ENCODE measurements at places on chromosomes 7 and 10. TPM values are rescaled to one million over a fixed set of nuclear protein-coding genes. Genes with fewer than 3 reads are reported as not detected.

SPDYE9 gene
- total RNA-seq, result not detected

DNA sequence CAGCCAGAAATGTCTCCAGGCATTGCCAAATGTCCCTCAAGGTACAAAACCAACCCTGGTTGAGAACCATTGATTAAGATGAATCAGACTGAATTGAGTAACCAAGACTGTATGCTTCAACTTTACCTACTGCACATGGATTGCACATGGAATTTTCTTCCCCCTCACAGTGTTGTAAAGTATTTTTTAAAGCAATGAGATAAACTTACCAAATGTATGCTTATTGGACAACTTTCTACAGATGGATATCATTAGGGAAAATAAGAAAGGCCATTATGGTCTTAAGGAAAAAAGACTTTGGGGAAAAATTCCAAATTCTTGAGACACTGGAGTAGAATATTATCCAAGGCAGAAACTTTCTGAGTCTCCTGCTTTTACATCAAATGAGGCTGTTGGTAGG, 20.9 kb upstream of the MTPN start:
- no peak for DNase-seq
- H3K4me1 ChIP-seq, result no peaks in the 10 kb centered on the region
- H3K4me3 ChIP-seq, result no peak overlapping the region
- H3K27me3 ChIP-seq, result no peaks in the 10 kb centered on the region
- no peaks in the 10 kb centered on the region for H3K36me3 ChIP-seq

PNLIPRP3 gene
- total RNA-seq, result not detected

DNA sequence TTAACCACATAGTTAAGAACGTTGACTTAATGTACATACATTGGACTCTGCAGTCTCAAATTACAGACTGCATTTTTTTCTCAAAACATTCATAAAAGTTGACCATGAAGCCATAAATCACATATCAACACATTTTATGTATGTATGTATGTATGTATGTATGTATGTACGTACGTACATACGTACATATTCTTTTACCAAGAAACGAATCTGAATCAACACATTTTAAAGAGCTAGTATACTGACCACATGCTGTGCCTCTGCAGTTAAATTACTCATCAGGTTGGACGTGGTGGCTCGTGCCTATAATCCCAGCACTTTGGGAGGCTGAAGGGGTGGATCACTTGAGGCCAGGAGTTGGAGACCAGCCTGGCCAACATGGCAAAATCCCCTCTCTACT, 105.8 kb downstream of the GPR158 start:
- no peak for DNase-seq
- H3K4me1 ChIP-seq, result no peaks in the 10 kb centered on the region
- no peak overlapping the region for H3K27ac ChIP-seq

- H3K27ac ChIP-seq, result no peak overlapping the region
- no peak overlapping the region for H3K4me3 ChIP-seq
- no peaks in the 10 kb centered on the region for H3K4me1 ChIP-seq
- H3K27me3 ChIP-seq, result no peaks in the 10 kb centered on the region
- H3K36me3 ChIP-seq, result no peaks in the 10 kb centered on the region
Observed at GRCh38 chr10:61478621-61479312, 25.6 kb upstream of the TMEM26 start.

OR9A2 gene
- total RNA-seq, result not detected

ADRB1 gene
- total RNA-seq, result 0.19 TPM

GRCh38 chr7:150842018-150842417, 10.3 kb upstream of the AOC1 start:
- no peak for DNase-seq
- H3K27me3 ChIP-seq, result no peaks in the 10 kb centered on the region

TMEM213 gene
- total RNA-seq, result not detected

DNA sequence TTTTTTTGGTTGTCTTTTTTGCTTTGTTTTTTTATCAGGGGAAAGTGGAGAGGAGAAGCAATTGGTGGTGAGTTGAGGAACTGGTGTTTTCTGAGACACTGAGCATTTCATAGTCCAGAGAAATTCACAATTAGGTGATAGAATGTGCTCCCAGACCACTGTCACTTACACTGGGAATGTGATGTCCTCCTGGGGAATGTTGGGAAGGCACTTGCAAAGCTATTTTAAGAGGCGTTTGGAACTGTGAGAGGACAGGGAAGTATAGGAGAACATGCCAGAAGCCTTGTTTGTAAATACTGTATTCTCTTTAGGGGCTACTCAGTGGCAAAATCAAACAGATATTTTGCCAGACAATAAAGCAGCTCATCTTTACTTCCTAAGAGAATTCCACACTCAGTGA, 16.0 kb downstream of the CHRM2 start:
- no peaks in the 10 kb centered on the region for H3K4me1 ChIP-seq
- no peaks in the 10 kb centered on the region for H3K27me3 ChIP-seq
- DNase-seq, result no peak
- no peak overlapping the region for H3K27ac ChIP-seq

HHEX gene
- 22.7 TPM for total RNA-seq

DNA sequence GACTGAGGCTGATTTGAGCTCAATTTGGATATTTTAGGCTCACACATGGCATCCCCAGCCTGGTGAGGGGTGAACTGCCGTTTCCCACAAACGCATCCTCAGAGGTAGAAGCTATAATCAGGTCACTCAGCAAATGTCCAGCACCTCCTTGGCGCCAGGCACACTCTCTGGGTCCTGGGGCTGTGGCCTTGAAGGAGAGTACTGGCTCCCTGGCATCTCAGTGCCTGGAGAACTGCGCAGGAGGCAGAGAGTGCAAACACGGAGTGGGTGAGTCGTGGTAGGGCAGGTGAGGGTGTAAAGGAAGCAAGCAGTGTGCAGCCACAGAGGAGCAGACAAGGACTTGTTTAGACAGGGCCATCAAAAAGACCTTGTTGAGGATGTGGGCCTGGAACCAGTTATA, 224.0 kb upstream of the ZNF32 start:
- H3K36me3 ChIP-seq, result no peaks in the 10 kb centered on the region
- H3K27ac ChIP-seq, result no peak overlapping the region
- no peaks in the 10 kb centered on the region for H3K4me1 ChIP-seq
- no peak for DNase-seq
- H3K27me3 ChIP-seq, result no peaks in the 10 kb centered on the region

DNA sequence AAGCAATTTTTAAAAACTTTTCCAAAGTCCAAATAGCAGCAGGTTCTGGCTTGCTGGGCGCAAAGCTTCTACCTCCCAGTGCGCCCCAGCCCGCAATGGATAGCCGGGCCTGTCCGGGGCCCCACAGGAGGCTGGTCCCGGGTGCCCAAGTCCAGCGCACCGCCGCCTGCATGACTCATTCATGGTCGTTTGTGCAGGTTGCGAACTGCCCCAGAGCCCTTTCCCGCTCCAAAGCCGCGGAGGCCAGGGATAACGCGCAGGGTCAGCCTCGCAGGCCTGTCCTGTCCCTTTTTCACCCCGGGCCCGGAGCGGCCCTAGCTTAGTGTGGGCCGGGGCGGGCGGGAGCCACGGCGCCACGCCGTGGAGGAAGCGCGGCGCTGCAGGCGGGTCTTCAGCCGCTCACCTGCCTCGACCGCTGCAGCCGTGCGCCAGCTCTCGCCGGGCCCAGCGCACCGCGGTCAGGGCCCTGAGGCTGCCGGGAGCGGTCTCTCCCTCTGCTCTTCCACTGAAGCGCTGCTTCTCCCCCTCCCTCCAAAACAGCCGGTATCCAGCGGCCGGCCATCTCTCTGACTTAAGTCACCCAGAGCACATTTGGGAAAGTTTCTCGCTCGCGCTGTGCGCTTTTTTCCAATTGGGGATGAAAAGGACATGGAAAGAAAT, 1.7 kb upstream of the EGR2 start:
- H3K27ac ChIP-seq, result no peak overlapping the region
- H3K27me3 ChIP-seq, result no peaks in the 10 kb centered on the region
- H3K4me1 ChIP-seq, result no peaks in the 10 kb centered on the region
- no peaks in the 10 kb centered on the region for H3K36me3 ChIP-seq
- DNase-seq, result peak; percentile 91

GRCh38 chr7:537911-538634, 18.4 kb upstream of the PDGFA start:
- H3K4me1 ChIP-seq, result no peaks in the 10 kb centered on the region
- no peak overlapping the region for H3K4me3 ChIP-seq
- no peak overlapping the region for H3K27ac ChIP-seq

AKR1E2 gene
- 11.0 TPM for total RNA-seq

DNA sequence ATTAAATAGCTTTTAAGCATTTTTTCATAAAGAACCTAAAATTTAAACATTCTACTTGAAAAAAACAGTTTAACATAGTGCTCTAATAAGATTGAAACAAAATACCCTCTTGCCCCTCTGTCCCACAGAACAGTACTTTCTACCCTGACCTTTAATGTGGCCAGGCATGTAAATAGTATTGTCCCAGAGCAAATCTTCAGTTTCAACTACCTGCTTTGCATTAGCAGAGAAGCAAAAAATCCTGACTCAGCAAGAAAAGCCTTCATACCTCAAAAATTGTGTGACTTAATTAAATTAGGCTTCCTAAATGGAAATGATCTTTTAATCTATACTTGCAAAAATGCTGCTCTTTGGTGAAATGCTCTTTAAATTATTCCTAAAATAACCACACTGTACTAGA, 237.4 kb upstream of the AOAH start:
- DNase-seq, result no peak
- no peaks in the 10 kb centered on the region for H3K4me1 ChIP-seq
- H3K27ac ChIP-seq, result no peak overlapping the region
- H3K27me3 ChIP-seq, result no peaks in the 10 kb centered on the region
- H3K36me3 ChIP-seq, result no peaks in the 10 kb centered on the region
- no peak overlapping the region for H3K4me3 ChIP-seq

AGK gene
- 29.3 TPM for total RNA-seq

ABCB1 gene
- 10.6 TPM for total RNA-seq

IQUB gene
- 0.81 TPM for total RNA-seq

DNA sequence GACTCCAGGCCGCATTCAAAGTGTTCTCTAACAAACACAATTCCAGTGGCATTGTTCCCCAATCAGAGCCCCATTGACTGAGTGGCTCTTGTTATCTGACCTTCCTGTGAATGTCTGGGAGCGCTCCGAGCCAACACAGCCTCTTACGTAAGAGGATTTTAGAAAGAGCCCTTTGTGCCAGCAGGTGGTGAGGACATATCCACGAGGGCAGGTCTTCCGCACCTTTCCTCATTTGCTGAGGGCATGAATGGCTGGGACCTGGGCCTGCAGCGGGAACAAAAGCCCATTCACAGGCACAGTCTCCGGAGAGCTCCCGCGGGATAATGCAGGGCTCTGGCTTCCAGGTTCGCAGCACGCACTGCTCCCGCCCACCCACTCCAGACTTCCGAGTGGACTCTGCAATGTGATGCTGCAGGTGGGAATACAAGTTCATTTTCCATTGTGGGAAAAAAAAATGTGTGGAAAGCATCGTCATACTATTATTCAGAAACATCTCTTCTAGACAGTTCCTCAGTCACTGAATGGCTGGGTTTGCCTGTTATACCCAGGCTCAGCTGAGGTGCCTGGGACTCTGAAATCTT, 295.0 kb upstream of the IGFBP3 start:
- no peak overlapping the region for H3K4me3 ChIP-seq
- no peaks in the 10 kb centered on the region for H3K36me3 ChIP-seq
- no peak overlapping the region for H3K27ac ChIP-seq
- H3K27me3 ChIP-seq, result no peaks in the 10 kb centered on the region
- no peak for DNase-seq
- no peaks in the 10 kb centered on the region for H3K4me1 ChIP-seq

- no peak overlapping the region for H3K27ac ChIP-seq
- no peaks in the 10 kb centered on the region for H3K27me3 ChIP-seq
- no peak for DNase-seq
- H3K4me1 ChIP-seq, result no peaks in the 10 kb centered on the region
- H3K36me3 ChIP-seq, result no peaks in the 10 kb centered on the region
Observed at GRCh38 chr10:88026031-88026430, 162.6 kb downstream of the PTEN start.

- no peaks in the 10 kb centered on the region for H3K36me3 ChIP-seq
- no peaks in the 10 kb centered on the region for H3K4me1 ChIP-seq
- H3K27ac ChIP-seq, result no peak overlapping the region
- H3K27me3 ChIP-seq, result no peaks in the 10 kb centered on the region
Observed at GRCh38 chr10:23157239-23157681, 34.9 kb upstream of the PTF1A start.

DNA sequence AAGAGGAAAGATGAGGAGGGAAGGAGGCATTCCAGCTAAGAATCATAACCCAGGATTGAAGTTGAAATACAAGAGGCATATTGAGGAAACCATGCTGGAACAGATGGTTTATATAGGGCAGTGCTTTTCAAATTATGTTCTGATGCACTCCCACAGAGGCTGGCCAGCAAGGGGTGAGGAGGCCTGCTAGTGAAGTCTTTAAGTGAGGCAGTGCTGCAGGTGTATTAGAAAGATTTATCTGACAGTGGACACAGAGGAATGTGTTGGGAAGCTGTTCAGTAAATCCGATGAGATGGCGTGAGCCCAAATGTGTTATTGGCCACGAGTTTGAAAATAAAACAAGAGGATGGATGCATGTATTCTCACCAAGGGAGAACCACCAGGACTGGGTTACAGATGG, 28.6 kb downstream of the REEP3 start:
- no peak overlapping the region for H3K27ac ChIP-seq
- H3K36me3 ChIP-seq, result no peaks in the 10 kb centered on the region
- H3K4me3 ChIP-seq, result no peak overlapping the region
- no peaks in the 10 kb centered on the region for H3K4me1 ChIP-seq
- no peaks in the 10 kb centered on the region for H3K27me3 ChIP-seq

- H3K27ac ChIP-seq, result peak overlapping the region; percentile 44
- H3K4me1 ChIP-seq, result peaks cover 3% of the 10 kb centered on the region
- H3K27me3 ChIP-seq, result no peaks in the 10 kb centered on the region
- peak; percentile 67 for DNase-seq
Observed at GRCh38 chr7:30594048-30594539, 584 bp upstream of the GARS1 start.

COBL gene
- 1.5 TPM for total RNA-seq

CHRM2 gene
- not detected for total RNA-seq

DNA sequence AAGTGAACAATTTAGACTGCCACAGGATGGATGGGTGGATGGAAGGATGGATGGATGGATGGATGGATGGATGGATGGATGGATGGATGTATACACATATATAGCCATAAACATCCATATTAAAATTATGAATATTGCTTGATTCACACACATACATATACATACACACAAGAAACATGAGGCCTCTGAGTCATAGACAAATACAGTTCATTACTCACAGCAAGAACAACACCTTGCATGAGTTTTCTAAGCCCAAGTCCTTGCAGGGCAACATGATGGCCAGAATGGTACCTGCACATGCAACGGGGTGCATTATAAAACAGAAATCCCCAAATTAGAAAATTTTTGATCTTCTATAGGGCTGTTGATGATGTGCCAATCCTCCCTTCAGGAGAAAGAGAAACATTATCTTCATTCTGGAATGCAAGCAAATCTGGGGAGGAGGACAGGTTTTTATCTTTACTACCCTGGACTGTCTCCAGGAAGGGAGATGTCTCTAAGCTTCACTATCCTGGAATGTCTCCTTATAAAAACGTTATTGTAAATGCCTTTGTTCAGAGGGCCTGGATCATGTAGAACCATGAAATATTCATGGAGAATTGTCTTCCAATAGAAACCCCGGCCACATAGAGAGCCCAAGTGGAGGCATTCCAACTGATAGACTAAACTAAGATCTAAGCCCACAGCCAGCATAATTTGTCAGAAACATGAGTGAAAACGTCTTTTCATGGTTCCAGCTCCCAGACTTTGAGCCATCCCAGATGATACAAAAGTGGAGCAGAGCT, 238.6 kb upstream of the LRRN3 start:
- no peak for DNase-seq
- H3K27me3 ChIP-seq, result no peaks in the 10 kb centered on the region

Measured in aorta (tissue), 5 donors.